T-cell (primary cell): ENCODE measurements at places on chromosomes 11 and 22. TPM values are rescaled to one million over a fixed set of nuclear protein-coding genes. Genes with fewer than 3 reads are reported as not detected.

DNA sequence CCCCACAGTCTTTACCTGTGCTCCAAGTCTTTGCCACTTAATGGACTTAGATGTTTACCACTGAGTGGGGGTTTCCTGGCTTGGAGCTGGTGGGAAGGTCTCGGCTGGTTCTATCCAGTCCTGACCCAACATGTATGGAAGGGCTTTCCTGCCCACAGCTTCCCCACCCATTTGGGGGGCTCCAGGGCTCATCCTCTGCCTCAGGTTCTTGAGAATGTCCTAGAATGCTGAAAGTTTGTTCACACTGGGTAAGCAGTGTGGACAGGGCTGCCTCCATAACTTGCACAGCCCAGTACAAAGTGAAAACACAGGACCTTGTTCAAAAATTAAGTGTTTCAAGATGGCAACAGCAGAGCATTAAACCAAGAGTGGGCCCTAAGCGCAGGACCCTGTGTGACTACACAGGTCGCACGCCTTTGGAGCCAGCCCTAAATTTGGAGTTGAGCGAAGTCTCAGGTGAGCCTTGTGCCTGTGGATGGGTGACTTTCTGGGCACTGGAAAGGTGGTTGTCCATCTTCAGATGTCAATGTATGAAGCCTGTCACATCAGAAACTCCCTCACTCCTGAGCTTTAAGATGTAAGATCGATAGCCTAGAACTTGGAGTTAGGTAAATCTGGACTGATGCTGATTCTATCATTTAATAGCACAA lies 72.7 kb upstream of the NARS2 start:
- H3K4me3 ChIP-seq: no peak overlapping the region
- H3K27me3 ChIP-seq: no peaks in the 10 kb centered on the region
- no peak overlapping the region for H3K27ac ChIP-seq
- H3K36me3 ChIP-seq: no peaks in the 10 kb centered on the region
- DNase-seq: no peak
- no peaks in the 10 kb centered on the region for H3K4me1 ChIP-seq

DNA sequence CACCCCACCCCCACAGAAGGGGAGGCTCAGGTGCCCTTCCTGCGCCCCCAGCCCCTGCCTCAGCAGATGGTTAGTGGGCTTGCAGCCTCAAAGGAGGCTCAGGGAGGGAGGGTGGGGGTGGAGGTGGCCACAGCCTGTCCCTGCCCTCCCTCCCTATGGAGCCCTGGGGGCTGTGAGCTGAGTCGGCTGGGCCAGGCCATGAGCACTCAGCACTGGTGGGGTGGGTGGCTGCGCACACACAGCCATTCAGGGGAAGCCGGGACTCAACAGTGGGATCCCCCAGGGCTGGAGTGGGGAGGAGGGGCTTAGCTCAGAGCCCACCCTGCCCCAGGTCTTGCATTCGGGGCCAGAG lies 50.2 kb downstream of the FLRT1 start:
- H3K27ac ChIP-seq: no peak overlapping the region
- peaks cover 3% of the 10 kb centered on the region for H3K4me1 ChIP-seq
- DNase-seq: no peak

DNA sequence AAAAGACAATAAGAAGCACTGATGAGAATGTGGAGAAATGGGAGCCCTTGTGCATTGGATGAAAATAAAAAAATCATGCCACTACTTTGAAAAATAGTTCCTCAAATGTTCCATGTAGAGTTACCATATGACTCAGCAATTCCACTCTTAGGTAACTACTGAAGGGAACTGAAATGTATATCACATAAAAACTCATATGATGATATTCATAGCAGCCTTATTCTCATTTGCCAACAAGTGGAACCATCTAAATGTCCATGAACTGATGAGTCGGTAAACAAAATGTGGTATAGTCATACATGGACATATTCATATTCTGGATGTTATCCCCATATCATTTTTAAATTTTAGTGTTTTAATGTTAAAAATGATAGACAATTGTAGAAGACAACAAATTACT lies 3.5 kb downstream of the KRTAP5-9 start:
- no peaks in the 10 kb centered on the region for H3K27me3 ChIP-seq
- H3K4me3 ChIP-seq: no peak overlapping the region
- H3K27ac ChIP-seq: no peak overlapping the region
- H3K4me1 ChIP-seq: no peaks in the 10 kb centered on the region
- DNase-seq: no peak

OR6A2 gene
- 0.35 TPM for total RNA-seq

DNA sequence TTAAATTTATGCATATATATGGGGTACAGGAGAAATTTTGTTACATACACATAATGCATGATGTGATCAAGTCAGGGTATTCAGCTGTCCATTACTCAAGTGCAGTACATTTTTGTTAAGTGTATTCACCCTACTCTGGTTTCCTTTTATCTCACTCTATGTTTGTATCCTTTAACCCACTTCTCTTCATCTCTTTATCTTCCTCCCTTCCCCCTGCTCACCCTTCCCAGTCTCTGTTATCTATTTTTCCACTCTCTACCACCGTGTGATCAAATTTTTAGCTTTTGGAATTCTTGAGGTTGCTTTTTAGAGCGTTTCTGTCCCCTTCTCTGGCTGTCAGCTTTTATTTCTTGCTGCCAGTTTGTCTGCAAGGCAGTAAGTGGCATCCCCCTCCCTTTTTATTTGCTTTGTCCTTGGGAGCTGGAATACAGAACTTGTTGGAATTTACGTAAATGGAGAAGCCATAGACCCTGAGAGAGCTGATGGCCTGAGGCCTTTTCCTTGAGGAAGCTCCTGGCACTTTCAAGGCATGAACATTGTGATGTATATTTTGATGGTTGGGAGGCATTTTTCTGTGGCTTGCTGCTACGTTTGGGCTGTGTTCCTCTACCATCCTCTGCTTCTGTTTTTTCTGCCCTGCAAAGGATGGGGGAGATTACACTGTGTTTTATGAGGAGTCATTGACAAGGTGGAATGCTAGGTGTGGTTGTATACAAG lies 148.6 kb downstream of the LDLRAD3 start:
- H3K36me3 ChIP-seq: no peaks in the 10 kb centered on the region
- no peak overlapping the region for H3K4me3 ChIP-seq
- H3K4me1 ChIP-seq: no peaks in the 10 kb centered on the region
- no peak overlapping the region for H3K27ac ChIP-seq
- DNase-seq: no peak
- H3K27me3 ChIP-seq: no peaks in the 10 kb centered on the region

OR52E2 gene
- not detected for total RNA-seq

OR10A2 gene
- not detected for total RNA-seq

DNA sequence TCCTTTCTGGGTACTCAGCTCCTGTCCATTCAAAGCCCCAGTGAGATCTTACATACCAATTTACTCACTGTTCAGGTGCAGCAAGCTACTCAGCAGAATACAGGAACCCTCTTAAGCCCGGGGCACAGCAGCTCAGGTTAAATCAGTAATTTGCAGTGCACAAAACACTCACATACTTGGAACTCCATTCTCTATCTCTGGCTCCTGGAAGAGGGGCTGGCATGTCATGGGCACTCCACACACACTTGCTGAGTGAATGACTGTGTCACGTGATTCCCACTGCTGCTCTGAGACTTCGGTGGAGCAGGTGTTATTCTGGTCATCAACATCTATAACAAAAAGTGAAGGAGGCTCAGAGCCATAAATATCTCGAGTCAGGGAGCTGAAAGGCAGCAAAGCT lies 157.3 kb upstream of the BDNF start:
- no peak for DNase-seq
- no peaks in the 10 kb centered on the region for H3K4me1 ChIP-seq
- H3K4me3 ChIP-seq: no peak overlapping the region
- no peak overlapping the region for H3K27ac ChIP-seq
- H3K27me3 ChIP-seq: no peaks in the 10 kb centered on the region

BAIAP2L2 gene
- total RNA-seq: 3.2 TPM

DNA sequence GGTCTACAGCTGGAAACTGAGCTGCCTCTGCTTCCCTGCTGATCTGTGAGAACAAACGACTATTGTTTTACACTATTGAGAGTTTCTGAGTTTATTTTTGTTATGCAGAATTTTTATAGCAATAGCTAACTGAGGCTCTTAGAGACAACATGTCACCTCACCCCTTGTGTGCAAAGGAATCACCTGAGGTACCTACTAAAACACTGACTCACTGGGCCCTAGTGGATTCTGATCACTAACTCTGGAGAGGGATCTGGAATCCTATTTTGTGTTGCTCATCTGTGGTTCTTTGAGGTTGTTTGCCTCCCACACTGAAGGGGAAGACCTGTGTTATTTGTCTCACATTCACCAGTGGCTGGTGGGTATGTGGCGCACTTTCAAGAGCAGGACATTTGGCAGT lies 13.4 kb upstream of the B3GAT1 start:
- H3K27ac ChIP-seq: no peak overlapping the region
- no peaks in the 10 kb centered on the region for H3K36me3 ChIP-seq
- H3K4me3 ChIP-seq: no peak overlapping the region

ADM gene
- not detected for total RNA-seq

DNA sequence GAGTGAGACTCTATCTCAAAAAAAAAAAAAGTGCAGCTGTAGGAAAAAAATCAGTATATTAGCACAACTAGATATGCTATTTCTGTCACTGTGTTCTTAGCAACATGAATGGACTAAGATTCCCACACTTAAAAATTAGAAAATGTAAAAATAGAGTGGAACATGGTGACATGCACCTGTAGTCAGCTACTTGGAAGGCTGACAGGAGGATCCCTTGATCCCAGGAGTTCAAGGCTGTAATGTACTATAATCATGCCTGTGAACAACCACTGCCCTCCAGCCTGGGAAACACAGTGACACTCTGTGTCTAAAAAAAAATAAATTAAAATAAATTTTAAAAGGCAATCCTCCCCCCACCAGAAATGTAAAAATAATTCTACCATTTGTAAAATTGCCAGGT lies 29.8 kb downstream of the PICALM start:
- H3K4me3 ChIP-seq: no peak overlapping the region
- no peak for DNase-seq
- H3K36me3 ChIP-seq: no peaks in the 10 kb centered on the region
- H3K4me1 ChIP-seq: peaks cover 9% of the 10 kb centered on the region
